ENCODE measurements at places on chromosomes 3 and 15. TPM values are rescaled to one million over a fixed set of nuclear protein-coding genes. Genes with fewer than 3 reads are reported as not detected.

Gene UMPS
- total RNA-seq = 26.8 TPM

Gene GP5
- total RNA-seq = 0.81 TPM

Gene AMIGO3
- 2.8 TPM for total RNA-seq

Gene ADAMTS9
- 20.2 TPM for total RNA-seq

Gene ZNF385D
- total RNA-seq = 1.7 TPM

Gene C15orf62
- 0.79 TPM for total RNA-seq

Gene GPR15
- total RNA-seq = not detected

Gene XYLB
- total RNA-seq = 0.78 TPM

Gene SLC38A3
- 4.1 TPM for total RNA-seq

Gene SCN5A
- total RNA-seq = 1.9 TPM

Gene SYNPR
- 0.11 TPM for total RNA-seq

Gene LINGO1
- 1.0 TPM for total RNA-seq

Gene CKMT1A
- total RNA-seq = 3.8 TPM

Gene SERP1
- total RNA-seq = 300 TPM

Gene CLDN16
- 0.56 TPM for total RNA-seq

Gene PPIP5K1
- 26.3 TPM for total RNA-seq

Gene CTSH
- 103 TPM for total RNA-seq

Gene RBM15B
- total RNA-seq = 37.7 TPM

Gene SRP14
- total RNA-seq = 327 TPM

Gene NOX5
- 0.88 TPM for total RNA-seq

Gene IL17RD
- 1.6 TPM for total RNA-seq

Gene HHATL
- total RNA-seq = 64.1 TPM

Gene PHLDB2
- 12.9 TPM for total RNA-seq

Gene TF
- total RNA-seq = 0.15 TPM

Gene TMEM62
- 50.0 TPM for total RNA-seq

Gene ARHGEF26
- total RNA-seq = 15.8 TPM

Gene EPHB3
- 2.7 TPM for total RNA-seq

Gene IL16
- 10.1 TPM for total RNA-seq

Gene FBXW12
- not detected for total RNA-seq
